Activated CD4-positive, alpha-beta T cell treated with anti-CD3 and anti-CD28 coated beads, Interleukin-2, amount 50 U/mL, for 4 hours (primary cell): ENCODE measurements at places on chromosomes 2 and 18.

DNA sequence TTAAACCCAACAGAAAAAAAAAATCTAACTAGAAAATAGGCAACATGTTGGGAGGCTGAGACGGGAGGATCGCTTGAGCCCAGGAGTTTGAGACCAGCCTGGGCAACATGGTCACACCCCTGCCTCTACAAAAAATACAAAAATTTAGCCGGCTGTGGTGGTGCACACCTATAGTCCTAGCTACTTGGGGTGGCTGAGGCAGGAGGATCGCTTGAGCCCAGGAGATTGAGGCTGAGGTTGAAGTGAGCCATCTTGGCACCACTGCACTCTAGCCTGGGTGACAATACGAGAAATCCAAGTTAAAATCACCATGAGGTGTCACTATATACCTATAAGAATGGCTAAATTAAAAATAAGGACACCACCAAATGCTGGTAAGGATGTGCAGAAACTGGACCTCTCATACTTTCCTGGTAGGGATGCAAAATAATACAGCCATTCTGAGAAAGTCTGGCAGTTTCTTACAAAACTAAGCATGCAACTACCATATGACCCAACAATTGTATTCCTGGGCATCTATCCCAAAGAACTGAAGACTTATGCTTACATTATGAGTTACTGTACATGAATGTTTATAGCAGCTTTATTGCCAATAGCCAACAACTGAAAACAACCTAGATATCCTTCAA lies 2.2 kb downstream of the SEPTIN10 start:
- no peak for DNase-seq

GRCh38 chr2:164677271-164677670 lies 56.0 kb upstream of the GRB14 start:
- no peak for DNase-seq

DNA sequence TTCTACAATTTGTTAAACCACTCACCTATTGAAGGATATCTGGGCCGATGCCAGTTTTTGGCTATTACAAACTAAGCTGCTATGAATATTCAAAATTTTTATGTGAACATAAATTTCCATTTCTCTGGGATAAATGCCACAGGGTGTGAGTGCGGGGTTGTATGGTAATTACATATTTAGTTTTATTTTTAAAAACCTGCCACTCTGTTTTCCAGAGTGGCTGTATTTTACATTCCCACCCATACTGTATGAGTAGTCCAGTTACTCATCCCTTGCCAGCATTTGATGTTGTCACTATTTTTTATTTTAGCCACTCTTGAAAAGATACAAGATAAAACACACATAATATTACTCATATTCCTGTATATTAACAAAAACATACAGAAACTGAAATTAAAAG lies 22.9 kb downstream of the GRP start:
- DNase-seq = no peak

DNA sequence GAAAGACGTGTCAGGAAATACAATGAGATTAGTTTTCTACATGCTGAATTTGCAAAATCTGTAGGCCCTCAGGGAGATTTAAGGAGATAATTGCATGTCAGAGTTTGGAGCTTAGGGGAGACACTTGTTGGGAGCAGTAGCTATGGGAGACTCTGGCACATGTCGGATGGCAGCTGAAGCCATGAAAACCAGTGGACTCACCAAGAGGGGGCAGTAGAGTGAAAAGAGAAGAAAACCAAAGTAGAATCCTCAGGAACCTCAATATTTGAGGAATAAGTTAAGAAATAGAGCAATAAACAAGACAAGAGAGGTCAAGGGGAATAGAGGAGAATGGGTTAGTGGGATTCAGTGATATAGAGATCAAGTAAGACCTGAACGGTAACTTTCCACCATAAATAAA lies 24.8 kb downstream of the RUFY4 start:
- DNase-seq = no peak

DNA sequence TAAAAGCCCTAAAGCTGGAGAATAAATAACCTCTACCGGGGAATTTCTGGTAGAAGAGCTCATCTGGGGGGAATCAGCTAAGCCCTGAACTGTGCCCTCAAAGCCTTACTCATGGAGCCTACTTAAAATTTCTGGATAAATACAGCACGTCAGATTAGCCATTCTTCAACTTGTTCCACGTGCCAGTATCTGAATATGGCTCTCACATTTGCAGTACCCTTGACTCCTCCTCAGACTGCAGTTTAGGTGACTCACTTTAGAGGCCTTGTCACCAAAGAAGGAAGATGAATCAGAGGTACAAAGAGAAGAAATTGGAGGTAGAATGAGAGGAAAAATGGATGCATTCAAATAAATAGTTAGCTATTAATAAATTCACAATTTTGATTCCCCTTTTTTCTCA lies 34.6 kb upstream of the POTEC start:
- no peak for DNase-seq

DNA sequence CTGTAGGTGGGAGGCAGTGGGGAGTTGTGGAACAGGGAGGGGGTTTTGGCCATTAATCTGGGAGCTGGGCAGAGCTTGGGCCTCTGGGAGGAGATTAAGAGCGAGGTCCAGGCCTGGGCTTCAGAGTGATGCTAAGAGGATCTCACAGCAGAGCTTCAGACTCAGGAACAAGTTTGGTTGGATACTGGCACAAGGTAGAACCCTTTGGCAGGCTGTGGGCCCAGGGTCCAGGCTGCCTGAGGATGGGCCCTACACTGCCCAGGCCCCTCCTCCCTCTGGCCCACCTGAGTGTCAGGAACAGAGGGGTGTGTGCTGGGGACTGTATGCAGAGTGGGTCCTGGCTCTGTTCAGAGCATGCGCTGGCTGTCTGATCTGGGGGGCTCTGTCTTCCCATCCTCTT lies 334.9 kb downstream of the CYP26B1 start:
- DNase-seq = no peak

GRCh38 chr2:164473021-164473420 lies 148.3 kb downstream of the GRB14 start:
- no peak for DNase-seq

- no peak for DNase-seq
These were observed 888.0 kb upstream of the SLC39A10 start for GRCh38 chr2:194769030-194769429.

GRCh38 chr2:178429336-178429735 lies 21.6 kb downstream of the PRKRA start:
- no peak for DNase-seq

GRCh38 chr2:109289504-109290222 lies 160.7 kb downstream of the SH3RF3 start:
- no peak for DNase-seq

- peak; percentile 38 for DNase-seq
These were observed 40.8 kb upstream of the RPRM start for GRCh38 chr2:153519257-153519875.

- DNase-seq = no peak
These were observed 126.0 kb upstream of the KLF7 start for GRCh38 chr2:207291625-207292252.

- no peak for DNase-seq
These were observed 39.9 kb upstream of the EDAR start for GRCh38 chr2:109028738-109029489.

GRCh38 chr2:236824836-236825235 lies 255.2 kb downstream of the ACKR3 start:
- DNase-seq = no peak

DNA sequence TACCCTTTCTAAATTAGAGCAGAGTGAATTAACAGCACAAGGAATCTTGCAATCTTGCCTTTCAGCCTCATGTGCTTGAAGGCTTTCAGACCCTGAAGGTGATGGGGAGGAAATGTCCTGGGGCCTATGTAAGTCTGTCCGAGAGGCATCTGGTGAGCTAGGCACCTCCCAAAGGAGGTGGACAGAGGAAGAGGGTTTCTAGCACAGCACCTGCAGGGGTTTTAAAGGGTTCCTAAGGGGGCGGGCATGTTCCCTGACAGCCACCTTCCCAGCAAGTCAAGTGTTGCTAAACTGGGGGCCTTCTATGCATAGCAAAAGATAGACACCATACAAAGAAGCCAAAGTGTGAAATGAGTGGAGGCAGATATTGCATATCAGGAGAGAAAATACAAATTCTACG lies 88.5 kb downstream of the CDH2 start:
- DNase-seq = no peak

DNA sequence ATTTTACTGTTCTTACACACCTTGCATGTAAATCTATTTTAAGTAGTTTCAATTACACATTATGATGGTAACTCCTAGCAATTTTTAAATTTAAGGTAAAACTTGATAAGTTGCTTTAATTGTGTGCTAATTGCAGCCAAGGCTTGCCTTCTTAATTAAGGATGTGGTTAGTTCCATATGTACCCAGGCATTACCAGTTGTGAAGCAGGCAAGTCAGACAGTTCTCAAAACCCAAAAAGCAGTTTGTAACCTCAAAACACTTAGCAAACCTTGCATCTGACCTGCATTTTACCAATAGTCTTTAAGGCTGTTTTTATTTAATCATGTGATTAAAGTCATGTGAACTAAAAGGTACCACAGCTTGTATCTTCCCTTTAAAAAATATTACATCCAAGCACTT lies 1159.4 kb downstream of the DSC3 start:
- DNase-seq = no peak

DNA sequence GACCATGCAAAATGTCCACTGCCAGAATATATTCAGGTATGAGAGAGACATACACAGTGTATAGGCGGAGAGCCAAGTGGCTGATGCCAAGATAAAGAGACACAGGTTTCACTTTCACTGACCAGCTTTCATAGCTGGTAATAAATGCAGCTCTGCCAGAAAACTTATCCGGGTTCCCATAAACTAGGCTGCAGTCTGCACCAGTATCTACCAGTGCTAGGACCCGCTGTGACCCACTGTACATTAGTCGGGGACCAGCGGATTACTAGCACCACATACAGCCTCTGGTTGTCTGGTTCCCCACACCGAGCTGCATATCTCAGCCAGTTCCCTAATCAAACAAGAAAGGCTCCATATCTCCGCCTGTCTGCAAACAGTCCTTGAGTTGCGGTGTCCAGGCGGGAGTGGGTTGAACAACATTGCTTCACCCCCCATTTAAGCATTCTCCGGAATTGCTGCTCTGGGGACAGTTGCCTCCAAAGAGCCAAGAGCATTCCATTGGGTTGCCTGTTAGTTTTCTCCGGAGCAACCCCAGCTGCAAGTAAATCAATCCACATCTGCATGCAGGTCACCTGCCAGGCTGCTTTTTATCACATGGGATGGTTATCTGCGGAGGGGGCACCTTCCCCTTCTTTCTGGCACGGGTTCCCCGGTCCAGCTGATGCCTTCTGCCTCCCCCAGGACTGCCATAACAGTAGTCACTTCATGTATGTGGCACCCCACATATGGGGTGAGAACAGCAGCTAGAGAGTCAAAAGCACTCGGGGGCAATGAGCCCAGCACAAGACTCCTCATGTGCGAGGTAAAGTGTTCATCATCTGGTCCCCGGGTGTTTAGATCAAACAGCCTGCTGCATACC lies 18.0 kb upstream of the KLHL23 start:
- DNase-seq = no peak

DNA sequence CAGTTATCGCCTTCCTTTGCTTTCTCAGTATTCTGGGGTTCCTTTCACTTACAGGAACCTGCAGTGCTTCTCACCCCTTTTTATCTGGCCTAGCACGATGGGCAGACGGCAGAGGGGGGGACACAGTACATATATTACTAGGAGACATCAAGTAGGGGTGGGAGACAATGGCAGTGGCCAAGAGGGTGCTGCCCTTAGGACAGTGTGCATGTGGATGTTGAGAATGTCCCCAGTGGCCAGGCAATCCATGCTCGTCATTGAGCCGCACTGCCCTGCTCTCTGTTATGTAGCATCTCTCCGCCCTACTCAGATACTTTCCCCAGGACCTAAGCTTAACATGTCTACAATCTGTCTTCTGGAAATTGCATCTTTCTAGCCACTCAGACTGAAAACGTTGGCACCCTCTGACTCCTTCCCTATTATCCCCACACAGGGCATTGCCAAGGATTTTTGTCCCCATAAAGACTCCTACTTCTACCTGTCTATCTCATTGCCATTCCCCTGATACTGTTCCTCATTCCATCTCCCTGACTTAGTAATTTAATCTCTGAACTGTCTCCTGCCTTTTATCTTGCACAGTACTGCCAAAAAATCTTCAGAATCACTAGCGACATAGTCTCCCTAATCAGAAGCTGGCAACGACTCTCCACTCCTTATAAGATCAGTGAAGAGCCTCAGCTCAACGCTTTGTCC lies 6.6 kb downstream of the DSG2 start:
- DNase-seq = no peak

DNA sequence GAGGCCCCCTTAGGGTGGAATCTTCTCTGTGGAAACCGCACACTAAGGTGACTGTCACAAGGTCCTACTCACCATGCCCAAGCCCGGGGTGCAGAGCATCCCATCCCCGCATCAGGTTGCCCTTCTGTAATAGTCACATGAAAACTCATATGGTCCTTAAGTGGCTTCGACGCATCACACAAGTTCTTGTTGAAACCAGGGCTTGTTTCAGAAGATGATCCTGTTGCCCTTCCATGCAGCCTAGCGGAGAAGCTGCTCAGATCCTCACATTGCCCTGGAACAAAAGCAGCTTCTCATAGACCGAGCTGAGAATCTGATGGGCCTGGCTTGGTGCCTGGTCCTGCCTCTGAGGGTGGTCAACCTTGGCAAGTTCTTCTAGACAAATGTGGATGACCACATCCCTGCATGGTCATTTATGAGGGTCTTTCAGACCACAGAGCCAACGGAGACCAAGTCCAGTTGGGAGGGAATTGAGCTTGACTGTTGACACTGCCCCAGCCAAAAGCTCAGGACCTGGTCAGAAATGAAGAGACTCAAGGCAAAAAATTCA lies 54.1 kb downstream of the PDCL3 start:
- DNase-seq = no peak

- DNase-seq = no peak
These were observed 335.8 kb downstream of the TNS1 start for GRCh38 chr2:217667035-217667434.

GRCh38 chr2:97910403-97911205 lies 85.1 kb downstream of the TMEM131 start:
- no peak for DNase-seq

DNA sequence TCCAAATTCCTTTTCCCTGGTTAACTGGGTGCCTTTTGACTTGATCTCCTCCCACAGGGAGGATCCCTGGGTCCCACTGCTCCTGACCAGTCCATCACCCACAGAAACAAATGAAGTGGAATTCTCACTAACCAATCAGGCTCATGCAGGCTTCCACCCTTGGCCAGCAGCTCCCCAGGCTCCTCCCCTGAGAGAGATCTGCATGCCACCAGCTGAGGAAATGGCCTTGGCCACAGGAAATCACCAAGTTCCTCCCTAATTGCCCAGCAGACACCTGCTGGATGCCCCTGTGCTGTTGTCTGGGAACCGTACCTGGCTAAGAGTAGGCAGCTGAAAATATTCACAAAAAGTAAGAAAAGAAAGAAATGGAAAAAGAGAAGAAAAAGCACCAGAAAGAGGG lies 207.4 kb downstream of the NCK2 start:
- DNase-seq = no peak

DNA sequence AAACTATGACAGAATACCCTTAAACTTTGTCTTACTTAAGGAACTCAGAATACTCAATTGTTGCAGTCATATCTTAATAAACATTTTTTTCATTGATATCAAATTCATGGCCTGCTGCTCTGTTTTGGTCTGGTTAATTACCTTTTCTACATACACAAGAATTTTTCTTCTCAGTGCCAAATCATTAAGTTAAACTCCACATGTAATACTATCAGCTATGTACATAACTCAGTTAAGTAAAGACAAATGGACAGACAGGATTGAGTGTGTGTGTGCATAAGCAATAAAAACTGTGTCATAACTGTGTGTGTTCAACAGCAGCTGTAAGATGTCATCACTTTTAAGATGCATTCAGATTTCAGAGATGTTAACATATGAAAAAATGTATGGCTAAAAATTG lies 34.4 kb downstream of the VRK2 start:
- DNase-seq = no peak
